Naive thymus-derived CD4-positive, alpha-beta T cell (primary cell): ENCODE measurements at places on chromosomes 2 and 18.

DNA sequence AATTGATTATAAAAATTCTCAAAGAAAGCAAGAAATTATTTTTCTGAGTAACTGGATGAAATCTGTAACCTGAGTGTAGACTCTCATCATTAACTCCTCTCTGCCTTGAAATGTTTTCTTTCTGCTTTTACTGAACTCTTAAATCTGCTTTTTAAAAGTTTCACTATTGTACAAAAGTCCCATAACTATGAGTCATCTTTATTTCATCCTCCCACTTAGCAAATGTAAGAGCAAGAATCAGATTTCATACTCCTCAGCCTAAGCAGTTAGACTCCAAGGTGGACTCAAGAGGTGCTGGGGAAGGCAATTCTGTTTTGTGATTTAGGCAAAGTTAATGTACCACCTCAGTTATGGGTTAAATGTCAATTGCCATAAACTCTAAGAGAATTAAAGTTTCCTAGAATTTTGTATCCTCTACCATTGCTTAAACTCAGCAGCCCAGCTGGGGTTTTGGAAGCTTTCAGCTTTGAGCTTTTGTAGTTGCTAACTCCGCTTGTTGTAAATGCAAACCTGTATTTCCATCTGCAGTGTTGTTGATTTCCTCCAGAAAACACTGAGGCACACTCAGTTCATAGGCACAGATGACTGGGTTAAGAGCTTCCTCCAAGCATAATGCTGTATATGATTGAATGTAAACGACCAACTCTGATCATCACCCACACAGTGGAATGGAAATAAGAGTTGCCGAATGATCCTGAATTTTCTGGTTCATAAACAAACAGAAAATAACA is 268.8 kb downstream of the ARHGAP15 start:
- no peak for DNase-seq

- no peak for DNase-seq
Observed at GRCh38 chr18:2919600-2919999, 72.8 kb downstream of the EMILIN2 start.

DNA sequence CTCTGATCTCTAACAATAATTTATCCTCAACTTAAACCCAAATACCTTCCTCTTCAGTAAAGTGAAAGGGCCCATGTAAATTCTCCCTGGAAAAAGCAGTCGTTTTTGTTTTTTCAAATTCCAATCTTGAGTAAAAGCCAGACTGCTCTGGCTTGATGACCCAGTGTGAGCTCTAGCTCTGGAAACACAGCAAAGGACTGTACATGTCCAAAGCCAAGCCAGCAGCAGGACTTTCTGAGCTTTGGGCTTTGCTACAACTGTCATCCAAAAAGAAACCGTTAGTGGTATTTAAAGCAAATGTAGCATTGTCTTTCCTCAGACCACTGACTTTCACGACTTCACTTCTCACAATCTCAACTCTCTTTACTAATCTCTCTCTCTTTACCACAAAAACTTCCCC is 25.4 kb downstream of the SH3YL1 start:
- no peak for DNase-seq

DNA sequence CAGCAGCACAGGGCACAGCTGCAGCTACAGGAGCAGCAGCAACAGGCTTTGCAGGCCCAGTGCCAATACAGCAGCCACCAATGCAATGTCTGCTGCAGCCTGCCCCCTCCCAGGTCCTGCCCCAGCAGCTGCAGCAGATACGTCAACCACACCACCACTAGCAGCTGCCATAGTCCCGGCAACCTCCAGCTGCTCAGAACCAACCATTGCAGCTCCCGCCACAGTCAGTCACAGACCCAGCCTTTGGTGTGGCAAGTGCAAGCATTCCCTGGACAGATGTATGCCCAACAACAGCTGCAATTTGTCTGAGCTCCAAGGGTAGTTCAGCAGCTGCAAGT is 53.3 kb upstream of the TUBA3E start:
- no peak for DNase-seq

GRCh38 chr2:236130349-236130998 is 37.7 kb downstream of the GBX2 start:
- DNase-seq: no peak

DNA sequence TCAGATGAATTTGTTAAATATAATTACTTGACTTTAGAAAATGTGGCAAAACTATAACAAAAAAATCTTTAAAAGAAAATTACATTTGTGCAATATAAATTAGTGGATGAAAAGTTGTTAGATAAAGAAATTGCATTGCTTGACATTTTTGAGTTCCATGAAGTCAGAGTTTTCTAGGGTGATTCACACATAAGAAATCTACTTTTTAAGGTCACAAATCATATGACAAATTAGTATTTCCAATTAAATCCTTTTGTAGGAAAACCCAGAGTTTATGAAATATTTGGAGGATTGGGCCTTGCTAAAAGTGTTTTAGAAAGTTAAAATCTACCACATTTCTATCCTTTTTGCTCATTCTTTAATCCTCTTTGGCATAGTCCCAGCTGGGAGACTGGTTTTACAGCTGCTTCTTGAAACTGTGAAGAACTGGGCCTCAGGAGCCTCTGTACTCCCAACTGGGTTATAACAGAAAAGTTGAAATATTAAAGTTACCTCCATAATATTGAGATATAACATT is 289.2 kb downstream of the LRRTM4 start:
- no peak for DNase-seq

GRCh38 chr18:76483780-76484179 is 11.3 kb downstream of the ZNF516 start:
- no peak for DNase-seq

- DNase-seq: no peak
Observed at GRCh38 chr2:51710222-51710621, 678.3 kb upstream of the NRXN1 start.

GRCh38 chr2:239297142-239298004 is 103.4 kb downstream of the HDAC4 start:
- DNase-seq: peak; percentile 40

- no peak for DNase-seq
Observed at GRCh38 chr18:59640721-59641120, 56.5 kb downstream of the CCBE1 start.

- no peak for DNase-seq
Observed at GRCh38 chr2:217249121-217250012, 389.5 kb upstream of the TNP1 start.

GRCh38 chr2:42639340-42640077 is 71.1 kb downstream of the MTA3 start:
- DNase-seq: no peak

GRCh38 chr2:122412360-122412759 is 656.9 kb downstream of the TSN start:
- DNase-seq: no peak

DNA sequence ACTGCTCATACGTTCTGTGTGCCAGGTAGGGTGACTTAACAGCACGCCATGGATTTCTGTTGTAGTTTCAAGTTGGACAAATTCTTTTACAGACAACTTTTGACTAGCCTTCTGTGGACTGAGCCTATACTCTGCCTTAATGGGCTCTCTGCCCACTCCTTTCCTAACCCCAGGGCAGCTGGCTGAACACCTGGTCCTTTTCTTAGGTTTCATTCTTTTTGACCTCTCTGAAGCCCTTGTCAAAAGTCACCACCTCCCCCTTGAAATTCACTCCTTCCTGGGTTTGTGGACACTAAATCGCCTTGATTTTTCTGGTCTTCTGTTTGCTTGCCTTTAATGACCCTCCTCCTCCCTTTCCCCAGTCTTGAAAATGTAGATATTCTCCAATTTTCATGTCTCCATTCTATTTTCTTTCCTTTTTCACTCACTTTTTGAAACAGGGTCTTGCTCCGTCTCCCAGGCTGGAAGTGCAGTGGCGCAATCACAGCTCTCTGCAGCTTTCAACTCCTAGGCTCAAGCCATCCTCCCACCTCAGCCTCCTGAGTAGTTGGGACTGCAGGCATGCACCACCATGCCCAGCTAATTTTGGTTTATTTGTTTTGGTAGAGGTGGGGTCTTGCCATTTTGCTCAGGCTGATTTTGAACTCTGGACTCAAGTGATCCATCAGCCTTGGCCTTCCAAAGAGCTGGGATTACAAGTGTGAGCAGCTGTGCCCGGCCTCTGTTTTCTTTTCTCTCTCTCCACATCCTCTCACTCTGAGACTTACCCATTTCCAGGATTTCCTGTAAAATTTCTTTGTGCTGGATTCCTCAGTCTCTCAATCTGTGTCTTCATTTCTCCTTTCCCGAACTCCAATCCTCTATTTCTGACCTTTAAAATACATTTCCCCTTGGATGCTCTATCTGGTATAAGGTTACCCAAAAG is 112.9 kb downstream of the PLB1 start:
- no peak for DNase-seq

GRCh38 chr2:75453384-75454240 is 107.1 kb downstream of the EVA1A start:
- no peak for DNase-seq

DNA sequence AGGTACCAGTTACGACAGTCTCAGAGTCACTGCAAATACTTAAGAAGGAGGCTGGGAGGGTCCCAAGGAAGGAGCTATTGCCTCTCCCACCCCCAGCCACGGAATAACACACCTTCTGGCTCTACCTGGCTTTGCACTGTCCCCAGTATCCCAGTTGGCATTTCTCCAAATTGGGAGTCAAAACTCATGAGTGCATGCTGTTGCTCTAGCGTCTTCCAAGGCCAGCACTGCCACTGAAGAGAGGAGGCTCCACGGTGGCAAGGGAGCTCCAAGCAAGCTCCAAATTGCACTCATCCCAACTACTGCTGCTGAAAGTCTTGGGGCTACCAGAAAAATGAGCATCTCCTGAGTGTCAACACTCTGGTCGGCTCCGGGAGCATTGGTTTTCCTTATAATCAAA is 1.6 kb downstream of the SCTR start:
- no peak for DNase-seq

- no peak for DNase-seq
Observed at GRCh38 chr2:39512941-39513340, 75.9 kb upstream of the MAP4K3 start.

DNA sequence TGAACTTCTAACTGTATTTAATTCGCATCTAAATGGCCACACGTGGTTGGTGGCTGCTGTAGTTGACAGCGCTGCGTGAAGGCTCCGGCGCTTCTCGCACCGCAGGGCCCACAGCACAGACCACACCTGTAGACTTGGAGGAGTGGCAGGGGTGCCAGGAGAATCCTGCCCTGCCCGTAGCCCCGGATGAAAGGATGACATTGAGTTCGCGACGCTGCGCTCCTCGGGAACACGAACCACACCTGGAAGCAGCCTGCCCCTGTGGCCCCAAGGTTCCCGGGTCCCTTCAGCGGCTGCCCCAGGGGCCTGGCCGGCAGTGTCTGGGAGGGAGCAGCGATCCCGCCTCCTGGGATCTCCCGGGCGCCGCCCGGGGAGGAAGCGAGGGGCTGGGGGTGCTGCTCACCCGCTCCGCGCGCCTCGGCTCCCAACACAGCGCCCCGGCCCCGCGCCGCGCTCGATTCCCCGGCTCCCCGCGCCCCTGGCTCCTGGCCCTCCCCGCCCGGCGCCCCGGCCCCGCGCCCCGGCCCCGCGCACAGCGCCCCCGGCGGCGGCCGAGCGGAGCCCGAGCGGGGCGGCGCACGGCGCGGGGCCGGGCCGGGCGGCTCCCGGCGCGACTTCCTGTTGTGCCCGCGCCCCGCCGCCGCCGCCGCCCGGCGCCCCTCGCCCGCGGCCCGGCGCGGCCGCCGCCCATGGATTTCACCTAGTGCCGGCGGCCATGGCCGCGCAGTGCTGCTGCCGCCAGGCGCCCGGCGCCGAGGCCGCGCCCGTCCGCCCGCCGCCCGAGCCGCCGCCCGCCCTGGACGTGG is at the start of gene RNPEPL1:
TSS of gene RNPEPL1 (plus strand) at position 613 of the 806 bp plus-strand sequence. CDS start at position 716, 103 bp downstream.
- peak; percentile 58 for DNase-seq

DNA sequence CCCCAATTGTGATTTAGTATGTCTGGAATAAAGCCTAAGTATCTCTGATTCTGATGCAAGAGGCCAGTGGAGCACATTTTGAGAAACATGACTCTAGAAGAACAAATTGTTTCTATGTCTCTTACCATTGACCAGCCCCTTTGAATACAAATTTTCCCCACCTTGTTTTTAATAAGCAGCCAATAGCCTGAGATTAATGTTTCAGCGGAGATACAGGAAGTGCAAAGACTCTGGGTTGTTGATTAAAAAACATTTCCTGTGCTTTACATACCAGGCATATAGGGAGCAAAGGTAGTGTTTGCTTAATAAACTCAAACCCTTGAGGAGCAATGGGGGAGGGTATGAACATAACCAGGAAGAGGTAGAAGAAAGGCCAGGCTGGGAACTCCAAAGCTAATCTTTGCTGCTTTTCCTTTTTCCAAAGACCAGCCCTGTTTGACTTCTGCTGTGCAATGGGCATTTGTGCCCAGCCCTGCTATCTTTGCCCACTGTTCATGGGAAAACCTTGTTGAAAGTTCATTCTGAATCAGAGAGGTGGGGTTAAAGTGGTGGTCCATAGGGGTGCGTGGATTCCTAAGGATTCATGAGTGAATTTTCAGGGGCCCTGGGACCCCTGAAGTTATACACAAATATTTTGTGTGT is 29.3 kb downstream of the UPP2 start:
- no peak for DNase-seq

- no peak for DNase-seq
Observed at GRCh38 chr2:2621855-2622254, 290.8 kb upstream of the MYT1L start.

DNA sequence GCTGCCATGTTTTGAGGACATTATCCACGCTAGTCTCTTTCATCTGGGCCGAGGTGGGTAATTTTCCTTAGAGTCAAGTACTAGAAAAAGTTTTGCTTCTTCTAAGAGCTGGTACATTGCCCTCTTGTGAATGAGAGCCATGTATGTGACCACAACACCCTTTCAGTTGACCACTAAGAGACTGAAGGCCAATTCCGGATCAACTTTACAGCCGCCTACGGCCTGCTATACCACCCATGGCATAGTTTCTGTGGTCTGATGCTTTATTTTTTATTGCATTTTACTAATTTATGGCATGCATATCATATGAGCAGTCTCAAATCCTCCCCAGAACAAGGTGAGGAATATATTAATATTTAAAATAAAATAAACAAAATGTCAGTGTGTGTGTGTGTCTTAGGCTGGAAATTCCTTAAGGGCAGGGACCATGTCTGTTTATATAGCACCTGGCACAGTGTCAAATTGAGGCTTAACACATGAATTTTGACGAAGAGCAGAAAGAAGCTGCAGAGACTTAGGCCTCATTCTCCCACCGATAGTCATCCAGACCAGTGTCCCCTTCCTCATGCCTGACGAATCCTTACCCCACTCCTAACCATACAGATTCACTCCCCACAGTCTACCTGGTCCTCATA is 35.4 kb downstream of the PSD4 start:
- DNase-seq: no peak

GRCh38 chr18:33944493-33944892 is 280.2 kb downstream of the NOL4 start:
- no peak for DNase-seq

DNA sequence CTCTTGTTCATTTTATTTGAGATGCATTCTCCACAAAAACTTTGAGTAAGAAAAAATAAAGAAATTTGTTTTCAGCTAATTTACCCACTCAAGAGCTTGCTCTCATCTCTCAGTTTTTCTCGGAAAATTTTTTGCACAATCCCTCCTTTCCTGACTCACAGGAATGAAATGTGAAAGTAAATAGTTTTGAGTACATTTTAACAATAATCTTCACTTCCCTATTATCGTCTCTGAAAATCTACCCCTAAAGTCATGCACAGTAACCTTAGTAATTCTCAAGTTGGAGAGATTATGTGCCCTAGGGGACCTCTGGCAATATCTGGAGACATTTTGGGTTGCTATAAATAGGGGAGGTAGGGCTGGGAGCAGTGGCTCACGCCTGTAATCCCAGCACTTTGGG is 2.6 kb downstream of the CYB5A start:
- no peak for DNase-seq
